ENCODE measurements at places on chromosomes 2 and 18.

DNA sequence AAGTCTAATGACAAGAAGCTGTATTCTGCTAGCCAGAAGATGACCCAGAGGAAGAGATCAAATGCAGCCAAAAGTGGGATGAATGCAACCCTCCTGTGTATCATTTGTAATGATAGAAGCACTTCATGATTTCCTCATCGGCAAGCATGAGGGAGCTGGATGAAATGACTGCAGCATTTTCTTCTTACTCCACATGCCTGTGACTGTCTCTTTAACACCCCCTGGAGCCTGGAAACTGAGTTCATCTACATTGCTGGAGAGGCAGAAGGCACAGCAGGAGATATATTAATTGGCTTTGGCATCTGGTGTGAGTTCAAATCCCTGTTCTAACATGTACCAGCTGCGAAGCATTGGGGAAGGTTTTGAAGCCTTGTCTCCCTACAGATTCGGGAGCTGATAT, 37.7 kb downstream of the ID2 start:
- peak; percentile 49 for DNase-seq

DNA sequence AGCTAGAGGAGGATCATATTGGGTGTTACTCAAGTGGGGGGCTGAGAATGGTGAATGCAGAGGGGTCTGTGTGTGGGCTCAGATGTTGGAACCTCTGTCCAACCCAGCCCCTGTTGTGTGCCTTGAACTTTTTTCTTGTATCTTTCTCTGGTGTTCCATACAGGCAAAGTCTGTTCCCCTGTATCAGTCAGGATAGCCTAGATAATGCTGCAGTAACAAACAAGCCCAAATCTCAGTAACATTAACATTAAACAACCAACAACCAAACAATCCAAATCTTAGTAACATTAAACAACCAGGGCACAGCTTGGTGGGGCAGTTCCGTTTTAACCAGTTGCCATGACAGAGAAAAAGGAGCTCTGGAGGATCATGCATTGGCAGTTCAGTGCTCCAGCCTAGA, 103.7 kb downstream of the CTIF start:
- DNase-seq: no peak

DNA sequence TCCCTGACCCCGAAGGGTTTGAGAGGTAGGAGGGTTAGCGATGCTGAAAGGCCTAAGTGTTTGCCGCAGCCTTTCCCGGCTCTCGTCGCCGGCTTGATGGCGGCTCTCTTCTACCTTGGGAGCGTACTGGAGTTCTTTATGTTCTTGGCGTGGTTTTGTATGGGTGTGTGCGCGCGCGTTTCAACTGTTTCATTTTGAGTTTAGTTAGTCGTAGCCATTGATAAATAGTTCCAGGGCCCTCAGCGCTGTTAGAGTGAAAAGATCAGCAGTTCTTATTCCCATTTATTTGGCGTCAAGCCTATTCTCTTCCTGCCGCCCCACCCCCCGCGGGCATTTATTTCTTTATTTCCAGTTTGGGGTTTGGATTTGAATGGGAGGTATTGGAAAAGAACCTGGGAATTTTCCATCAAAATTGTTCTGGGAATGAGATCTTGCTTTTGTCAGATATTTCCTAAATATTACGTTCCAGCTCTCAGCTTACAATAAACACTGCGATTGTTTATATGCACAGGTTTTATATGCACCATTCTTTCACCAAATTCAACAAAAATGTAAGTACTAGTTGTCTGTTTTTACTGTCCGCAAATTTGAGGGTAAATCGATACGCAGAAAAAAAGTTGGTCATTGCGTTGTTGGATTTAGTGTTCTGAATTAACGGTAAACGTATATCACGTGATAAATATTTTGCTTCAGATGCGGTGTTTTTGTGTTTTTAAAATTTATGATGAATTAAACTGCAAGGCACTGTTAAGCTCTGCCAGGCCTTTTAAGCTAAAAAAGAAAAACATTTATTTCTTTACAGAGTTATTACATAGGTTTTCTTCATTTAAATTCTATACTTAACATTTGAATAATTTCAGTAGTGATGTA, 954 bp downstream of the CCNT2 start:
- peak; percentile 18 for DNase-seq

- no peak for DNase-seq
Observed at GRCh38 chr2:45276914-45277313, 267.7 kb upstream of the SIX2 start.

- no peak for DNase-seq
Observed at GRCh38 chr18:41170346-41170745, 784.7 kb upstream of the PIK3C3 start.

- DNase-seq: no peak
Observed at GRCh38 chr2:80365762-80366161, 61.2 kb upstream of the LRRTM1 start.

DNA sequence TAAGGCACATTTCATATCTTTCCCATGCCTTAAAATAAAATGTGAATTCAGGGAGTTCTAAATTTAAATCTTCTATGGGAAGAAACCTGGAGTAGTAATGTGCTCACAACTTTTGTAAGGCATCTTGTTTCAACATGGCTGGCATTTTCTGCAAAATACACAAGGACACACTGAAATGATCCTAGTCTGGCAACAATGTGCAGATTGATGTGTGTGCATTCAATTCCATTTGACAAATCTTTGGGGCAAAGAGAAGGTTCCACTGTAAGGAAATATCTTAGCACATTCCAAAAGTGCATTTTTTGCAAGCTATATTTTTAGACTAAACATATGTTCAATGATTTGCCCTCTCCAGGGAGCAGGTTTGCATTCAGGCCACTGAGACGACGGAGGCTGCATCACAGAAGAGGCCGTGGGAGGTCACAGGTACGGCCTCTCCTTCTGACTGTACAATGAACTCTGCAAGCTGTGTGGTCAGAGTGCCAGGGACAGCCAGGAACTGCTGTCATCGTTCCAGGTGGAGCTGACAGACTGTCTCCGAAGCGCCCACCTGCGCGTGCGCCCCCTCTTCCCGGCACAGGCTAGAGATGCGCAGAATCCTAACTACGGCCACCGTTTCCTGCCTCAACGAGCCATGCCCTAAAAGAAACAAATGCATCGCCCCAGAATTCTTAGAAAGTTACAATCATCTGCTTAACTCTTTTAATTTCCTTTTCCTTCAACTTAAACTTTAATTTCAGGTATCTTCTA, 149.2 kb upstream of the POU3F3 start:
- no peak for DNase-seq

- DNase-seq: no peak
Observed at GRCh38 chr18:75131381-75132000, 77.4 kb downstream of the PTGR3 start.

GRCh38 chr2:237566401-237567235, at the start of gene PRLH:
PRLH (plus strand) TSS chr2:237566574; CDS start chr2:237566574, 0 bp downstream.
- no peak for DNase-seq

GRCh38 chr2:155692106-155692505, 640.4 kb downstream of the NR4A2 start:
- DNase-seq: no peak

DNA sequence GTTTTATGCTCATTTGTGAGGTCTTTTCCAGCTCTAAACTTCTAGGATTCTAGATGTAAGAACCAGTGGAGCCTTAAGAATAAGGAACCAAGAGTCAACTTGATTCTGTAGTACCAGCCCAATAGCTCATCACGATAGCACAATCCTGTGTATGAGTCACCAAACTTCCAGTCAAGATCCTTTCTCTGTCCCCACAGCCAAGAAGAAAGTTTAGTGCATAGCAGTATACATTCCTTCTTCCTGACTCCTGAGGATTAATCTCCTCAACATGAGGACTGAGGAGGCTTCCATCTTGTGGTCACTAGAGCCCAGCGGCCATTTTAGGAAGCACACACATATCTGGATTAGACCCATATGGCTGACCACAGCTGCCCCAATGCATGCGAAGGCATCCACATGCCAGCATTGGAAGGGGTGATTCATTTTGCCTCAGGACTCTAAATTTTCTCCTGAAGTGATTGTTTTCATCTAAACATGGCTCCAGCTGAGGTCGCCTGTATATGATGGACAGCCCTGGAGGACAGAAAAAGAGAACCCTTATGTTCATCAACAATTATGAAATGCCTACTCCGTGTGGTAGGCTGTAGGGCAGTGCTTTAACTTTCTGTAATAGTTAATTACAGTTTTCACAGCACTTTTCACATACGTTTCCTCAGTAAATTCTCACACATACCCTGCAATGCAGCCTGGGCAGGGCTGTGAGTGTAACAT, 53.5 kb downstream of the RASGRP3 start:
- peak; percentile 87 for DNase-seq
